ENCODE measurements at places on chromosomes 6 and 20. TPM values are rescaled to one million over a fixed set of nuclear protein-coding genes. Genes with fewer than 3 reads are reported as not detected.

DNA sequence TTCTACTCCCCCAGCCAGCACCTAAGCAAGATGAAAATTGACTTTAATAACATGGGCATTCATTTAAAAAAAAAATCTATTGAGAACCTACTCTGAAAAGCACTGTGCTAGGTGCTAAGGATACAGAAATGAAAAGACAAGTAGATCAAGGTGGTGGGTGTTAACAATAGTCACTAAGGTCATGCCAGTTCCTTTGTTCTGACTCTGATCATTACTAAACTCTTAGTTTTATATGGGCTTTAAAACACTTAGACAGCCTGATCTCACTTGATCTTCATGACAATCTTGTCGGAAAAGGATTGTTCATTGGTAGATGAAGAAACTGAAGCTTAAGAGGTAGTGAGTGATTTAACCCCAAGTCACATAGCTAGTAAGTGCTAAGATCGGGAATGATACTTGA, 285.7 kb upstream of the PRDM1 start:
- DNase-seq: no peak

The PROCR gene
- 5.4 TPM for total RNA-seq

DNA sequence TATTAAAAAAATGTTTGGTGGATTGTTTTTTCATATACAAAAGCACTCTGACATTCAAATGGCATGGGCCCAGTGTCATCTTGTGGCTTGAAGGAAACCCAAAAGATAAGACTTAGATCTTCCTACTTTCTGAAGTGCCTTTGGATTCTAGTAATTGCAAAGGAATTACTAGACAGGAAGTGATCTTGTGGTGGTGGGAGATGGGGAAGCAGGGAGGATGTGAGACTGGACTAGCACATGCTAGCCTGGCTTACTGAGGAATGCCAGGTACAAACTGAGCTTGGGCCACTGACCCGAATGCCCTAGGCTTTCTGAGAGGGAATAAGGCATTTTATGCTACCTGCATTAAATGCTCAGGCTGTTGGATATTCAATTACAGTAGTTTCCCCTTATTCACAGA, 59.0 kb downstream of the AFG1L start:
- no peak for DNase-seq

GRCh38 chr6:19311786-19312185, 525.4 kb upstream of the ID4 start:
- DNase-seq: no peak

GRCh38 chr20:57287901-57288300, 21.5 kb upstream of the BMP7 start:
- DNase-seq: no peak
